ENCODE measurements at places on chromosomes 7 and 10.

GRCh38 chr10:117132751-117133231 lies 5.3 kb downstream of the VAX1 start:
- DNase-seq, result no peak

DNA sequence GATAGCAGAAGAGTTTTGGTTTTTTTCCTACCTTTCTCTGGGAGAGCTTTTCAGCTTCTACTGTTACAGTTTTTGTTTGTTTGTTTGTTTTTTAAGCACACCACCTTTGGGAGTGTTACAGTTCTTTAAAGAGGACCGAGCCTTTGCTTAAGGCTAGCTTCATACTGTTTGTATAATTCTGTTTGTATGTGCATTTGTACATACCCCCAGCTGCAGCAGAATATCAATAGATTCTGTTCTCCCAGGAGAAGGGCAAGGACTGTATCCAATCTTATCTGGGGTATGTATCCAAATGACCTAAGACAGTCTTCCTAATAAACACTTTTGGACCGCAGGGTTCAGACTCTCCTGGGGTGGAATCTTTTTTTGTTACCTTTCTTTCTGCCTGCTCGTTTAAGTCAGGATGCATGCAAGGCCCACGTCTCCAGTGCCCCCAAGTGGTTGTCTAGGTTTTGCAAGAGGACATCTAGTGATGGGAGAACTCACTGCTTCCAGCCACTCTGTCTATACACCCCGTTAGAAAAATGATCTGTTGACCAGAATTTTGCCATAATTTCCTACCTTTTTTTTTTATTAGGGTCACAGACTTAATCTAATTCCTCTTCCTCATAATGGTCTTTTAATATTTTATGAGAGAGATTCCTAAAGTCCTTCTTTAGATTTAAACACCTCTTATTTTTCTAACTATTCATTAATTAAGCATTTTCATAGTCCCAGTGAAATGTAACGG lies 23.9 kb downstream of the NRF1 start:
- DNase-seq, result peak; percentile 85

DNA sequence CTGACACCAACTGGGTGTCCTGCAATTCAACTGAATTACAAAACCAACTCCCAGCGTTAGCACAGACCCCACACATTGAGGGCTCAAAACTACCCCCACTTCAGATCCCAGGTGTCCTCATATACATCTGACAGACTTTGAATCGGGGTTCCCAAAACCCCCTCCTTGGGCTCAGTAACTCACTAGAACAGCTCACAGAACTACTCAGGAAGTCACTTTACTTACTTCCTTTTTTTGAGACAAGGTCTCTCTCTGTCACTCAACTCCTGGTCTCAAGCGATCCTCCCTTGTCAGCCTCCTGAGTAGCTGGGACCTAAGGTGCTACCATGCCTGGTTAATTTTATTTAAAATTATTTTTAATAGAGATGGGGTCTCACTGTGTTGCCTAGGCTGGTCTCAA lies 456.0 kb downstream of the SDK1 start:
- DNase-seq, result no peak

DNA sequence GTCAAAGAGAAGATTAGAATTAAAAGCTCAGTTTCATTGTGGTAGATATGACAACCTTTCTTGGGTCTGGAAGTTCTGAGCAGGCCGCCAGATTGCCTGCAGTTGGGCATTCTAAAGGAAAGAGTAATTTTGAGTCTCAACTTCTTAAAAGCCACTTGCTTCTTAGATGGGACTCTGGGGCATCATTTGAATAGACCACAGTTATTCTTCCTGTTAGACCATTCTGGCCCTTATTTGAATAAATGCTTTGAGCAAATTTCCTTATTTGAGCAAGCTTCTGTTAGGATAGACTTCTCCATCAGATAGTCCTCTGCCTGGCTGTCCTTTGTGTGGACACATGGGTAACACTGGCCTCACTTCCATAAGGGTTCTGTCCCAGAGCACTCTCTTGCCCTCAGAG lies 40.2 kb downstream of the SND1 start:
- DNase-seq, result no peak

DNA sequence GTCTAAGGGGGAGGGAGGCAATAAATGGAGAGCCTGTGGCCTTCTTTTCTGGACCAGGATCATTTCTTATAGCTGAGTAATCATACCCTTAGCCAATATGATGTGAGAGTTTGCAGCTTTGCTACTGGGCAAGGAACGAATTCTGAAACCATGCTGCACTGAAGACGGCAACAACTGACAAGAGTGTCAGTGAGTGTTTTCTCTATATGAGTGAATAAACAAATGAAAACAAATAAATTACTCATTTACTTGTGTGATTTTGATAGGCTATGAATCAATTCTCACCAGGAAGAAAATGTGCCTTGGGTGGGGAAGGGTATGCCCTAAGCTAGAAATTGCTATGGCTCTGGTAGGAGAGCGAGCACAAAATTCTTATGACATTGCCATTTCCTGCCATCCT lies 79.4 kb upstream of the LRRN3 start:
- no peak for DNase-seq

GRCh38 chr10:5163487-5163886 lies 21.5 kb downstream of the AKR1C8 start:
- DNase-seq, result no peak

GRCh38 chr7:94897541-94897940 lies 9.9 kb upstream of the PPP1R9A start:
- no peak for DNase-seq

DNA sequence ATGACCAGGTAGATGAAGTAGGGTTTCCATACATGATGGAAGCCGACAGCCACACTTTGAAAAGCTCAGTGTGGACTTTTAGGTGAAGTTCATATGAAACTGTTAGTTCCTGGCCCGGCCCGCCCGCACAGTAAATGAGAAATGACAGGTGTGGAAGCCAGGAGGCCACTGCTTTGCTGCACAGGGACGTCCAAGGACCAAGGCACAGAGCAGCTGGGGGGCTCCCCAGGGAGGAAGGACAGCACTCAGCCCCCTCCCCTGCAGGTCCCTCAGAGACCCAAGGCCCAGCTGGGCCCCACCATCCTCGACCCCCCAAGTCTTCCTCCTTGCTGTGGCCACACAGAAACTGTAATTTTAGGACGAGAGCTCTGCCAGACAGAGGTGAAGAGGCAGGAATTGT lies 219.2 kb downstream of the PTPRN2 start:
- no peak for DNase-seq

DNA sequence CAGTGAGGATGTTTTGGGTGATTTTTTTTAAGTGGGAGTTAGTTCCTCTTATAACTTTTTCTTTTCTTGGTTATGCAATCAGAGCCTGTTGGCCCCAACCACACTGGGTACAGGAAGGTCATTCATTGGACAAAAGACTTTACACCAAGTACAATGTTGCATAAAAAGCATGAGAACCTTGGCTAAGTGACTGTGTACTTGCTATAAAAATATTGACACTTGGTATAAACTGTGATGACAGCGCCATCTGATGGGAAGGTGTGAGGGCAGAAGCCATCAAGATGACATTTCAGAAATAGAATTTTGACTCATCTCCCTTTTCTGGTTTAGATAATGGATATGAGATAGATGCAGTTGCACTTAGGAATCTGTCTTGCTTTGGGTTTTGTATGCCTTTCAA lies 126.4 kb upstream of the CCDC6 start:
- peak; percentile 40 for DNase-seq

GRCh38 chr7:101882595-101883564 lies 65.5 kb downstream of the CUX1 start:
- peak; percentile 96 for DNase-seq

- DNase-seq, result no peak
Measured at GRCh38 chr10:111435871-111436270, 359.0 kb downstream of the ADRA2A start.

- no peak for DNase-seq
Measured at GRCh38 chr10:88091490-88092061, 228.2 kb downstream of the PTEN start.

- DNase-seq, result no peak
Measured at GRCh38 chr10:95501203-95502094, 59.7 kb downstream of the SORBS1 start.

DNA sequence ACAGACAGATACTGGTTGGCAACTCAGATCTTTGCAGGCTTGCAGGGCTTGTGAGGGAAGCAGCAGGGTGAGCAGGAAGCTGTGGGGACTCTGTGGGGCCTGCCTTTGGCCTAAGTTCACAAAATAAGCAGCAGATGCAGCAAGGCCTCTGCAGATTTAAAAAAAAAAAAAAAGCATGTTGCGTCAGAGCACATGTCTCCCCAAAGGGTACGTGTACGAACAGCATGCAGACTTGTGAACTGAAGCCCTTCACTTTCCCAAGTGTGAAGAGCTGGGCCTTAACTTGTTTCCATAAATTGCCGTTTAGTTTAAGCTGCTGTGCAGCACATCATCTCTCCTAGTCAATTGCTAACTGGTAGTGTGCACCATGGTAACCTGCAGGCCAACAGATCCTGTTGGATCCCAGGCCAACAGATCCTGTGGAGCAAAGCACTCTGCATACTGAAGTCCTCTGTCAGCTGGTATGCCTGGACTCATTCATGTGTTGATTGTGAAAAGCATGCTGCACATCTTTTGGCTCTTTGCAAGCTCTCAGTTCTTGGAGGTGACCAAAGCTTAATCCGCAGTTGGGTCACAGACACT lies 10.8 kb upstream of the XPNPEP1 start:
- DNase-seq, result no peak

DNA sequence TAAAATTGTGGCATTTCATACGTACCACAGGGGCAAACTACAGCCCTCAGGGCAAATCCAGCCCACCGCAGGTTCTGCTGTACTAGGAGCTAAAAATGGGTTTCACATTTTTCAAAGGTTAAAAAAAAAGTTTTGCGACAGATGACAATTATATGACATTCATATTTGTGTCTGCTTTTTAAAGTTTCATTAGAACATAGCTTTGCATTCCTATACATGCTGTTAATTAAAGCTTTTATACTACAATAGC lies 758 bp upstream of the PNPLA8 start:
- no peak for DNase-seq

- DNase-seq, result no peak
Measured at GRCh38 chr7:38757931-38758330, 126.8 kb upstream of the AMPH start.

DNA sequence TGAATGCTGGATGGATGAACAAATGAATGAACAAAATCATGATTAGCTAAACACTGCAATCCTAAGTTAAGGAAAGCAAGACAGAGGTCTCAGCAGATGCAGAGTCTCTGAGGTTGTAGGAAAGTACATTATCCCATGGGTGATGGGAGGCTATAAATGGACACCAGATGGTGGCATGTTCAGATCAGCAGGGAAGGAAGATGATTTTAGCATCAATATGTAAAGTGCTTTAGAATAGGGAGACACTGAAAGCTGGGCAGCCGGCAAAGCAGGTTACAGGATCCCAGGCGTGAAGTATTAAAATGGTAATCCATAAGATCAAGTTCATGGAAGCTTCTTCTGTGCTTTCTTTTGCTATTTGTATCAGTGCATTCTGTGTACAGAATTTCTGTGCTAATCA lies 7.9 kb upstream of the RAPGEF5 start:
- DNase-seq, result no peak

DNA sequence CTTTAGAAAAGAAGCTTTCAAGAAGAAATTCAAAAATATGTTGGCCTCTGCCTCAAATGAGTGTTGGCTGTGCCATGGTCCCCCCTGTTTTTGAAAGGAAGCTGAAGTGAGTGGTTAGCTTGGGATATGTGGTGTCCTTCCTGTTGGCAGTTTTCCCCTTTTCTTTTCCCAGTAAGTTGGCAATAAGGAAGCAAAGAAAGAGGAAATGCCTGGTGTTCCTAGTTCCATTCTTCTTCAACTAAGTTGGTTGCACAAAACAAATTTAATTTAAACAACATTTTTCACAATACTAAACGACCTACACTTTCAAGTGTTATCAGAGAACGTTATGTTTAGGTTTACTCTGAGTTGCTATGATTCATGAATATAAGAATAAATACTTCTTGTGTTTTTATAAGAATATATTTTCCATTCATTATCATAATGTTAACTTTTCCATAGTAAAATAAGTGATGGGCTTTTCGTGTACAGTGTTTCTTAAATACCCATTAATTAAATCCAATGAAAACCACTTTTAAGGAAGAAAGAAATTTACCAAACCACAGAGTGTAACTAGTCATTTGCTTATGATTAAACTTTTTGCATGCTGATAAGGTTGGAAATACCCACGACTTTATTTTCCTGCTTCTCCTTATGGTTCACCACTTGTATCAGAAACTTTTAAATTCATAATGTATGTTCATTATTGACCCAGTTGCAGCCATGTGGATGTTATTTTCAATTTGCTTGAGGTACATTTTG lies 7.7 kb downstream of the HDAC9 start:
- no peak for DNase-seq

- DNase-seq, result no peak
Measured at GRCh38 chr10:49611816-49612512, 1.9 kb downstream of the SLC18A3 start.

DNA sequence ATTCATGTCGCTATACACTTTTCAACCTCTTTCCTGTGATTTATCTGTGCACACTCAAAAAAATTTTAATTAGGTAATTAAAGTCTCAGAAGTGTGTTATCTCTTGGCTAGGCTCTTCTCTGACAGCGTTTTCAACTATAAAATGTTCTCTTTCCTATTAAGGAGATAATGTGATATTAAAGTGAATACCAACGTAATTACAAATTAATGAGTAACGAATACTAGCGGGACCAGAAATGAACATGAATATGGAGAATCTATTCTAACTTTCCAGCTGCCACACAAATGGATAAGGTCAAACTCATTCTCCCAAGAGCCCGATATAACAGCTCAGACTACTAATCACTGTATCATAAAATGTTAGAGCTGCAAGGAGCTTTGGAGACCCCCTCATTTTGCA lies 12.0 kb downstream of the COL1A2 start:
- no peak for DNase-seq

GRCh38 chr10:810351-810846 lies 120.9 kb upstream of the DIP2C start:
- DNase-seq, result no peak

- no peak for DNase-seq
Measured at GRCh38 chr10:86855513-86855912, 99.1 kb downstream of the BMPR1A start.

DNA sequence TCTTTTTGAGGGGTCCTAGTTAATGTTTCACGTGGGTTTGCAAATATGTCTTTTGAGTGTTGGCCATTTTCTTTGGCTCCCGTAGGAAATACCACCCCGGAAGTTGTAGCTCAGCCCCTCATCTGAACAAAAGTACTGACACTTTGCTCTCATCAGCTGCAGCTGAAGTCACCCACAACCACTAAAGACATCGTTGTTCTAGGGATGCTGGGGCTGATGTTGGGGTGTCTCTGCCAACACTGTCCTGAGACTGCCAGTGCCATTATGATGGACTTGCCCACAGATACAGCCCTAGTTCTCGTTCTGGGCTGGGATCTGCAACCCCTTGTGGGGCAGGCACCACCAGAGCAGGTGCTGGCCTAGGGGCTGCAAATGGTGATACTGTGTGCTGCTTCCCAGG lies 82.6 kb upstream of the ARHGAP21 start:
- DNase-seq, result no peak

- DNase-seq, result no peak
Measured at GRCh38 chr7:143487061-143487460, 9.4 kb downstream of the TAS2R41 start.

GRCh38 chr10:86364491-86365345 lies 1.9 kb downstream of the GRID1 start:
- DNase-seq, result no peak

GRCh38 chr10:91410638-91411371 lies 661 bp downstream of the HECTD2 start:
- peak; percentile 38 for DNase-seq

GRCh38 chr7:157397731-157398691 lies 61.2 kb downstream of the DNAJB6 start:
- peak; percentile 85 for DNase-seq
